Thoracic aorta (tissue), 2 donors: ENCODE measurements at places on chromosomes 7 and 10. TPM values are rescaled to one million over a fixed set of nuclear protein-coding genes. Genes with fewer than 3 reads are reported as not detected.

DNA sequence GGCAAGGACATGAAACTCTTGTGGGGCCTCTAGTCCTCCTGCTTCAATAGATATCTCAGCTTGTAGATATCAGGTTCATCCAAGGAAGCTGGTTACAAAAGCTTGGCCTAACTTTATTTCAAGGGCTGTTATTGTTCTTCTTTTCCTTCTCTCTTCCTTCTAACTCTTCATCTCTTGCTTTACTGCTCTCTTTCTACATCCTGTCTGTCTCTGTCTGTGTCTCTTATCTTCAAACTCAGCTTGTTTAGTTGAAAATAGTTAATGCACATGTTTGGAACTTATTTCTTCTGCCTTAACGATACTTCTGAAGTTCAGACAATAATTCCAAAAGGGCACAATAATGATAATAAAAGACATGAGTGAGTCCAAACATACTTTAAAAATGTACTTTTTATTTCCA is 393.9 kb downstream of the NXPH1 start:
- DNase-seq = no peak

DNA sequence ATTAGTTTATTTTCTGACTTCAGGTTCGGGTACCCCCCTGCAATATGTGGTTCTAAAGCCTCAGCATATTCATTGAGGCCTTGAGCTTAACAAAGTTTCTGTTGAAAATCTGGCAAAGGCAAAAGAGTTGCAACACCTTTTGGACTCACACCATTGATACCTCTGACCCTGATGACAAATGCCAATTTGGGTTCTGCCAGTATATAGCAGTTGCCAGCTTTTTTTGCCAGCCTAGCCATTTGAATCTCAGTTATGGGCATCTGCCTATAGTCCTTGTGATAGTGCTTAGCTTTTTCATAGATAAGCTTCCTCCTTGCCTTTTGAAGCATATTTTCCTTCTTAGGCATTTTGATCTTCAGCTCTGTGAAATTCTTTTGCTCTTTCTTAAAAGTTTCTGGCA is 31.9 kb downstream of the LIPJ start:
- DNase-seq = no peak

DNA sequence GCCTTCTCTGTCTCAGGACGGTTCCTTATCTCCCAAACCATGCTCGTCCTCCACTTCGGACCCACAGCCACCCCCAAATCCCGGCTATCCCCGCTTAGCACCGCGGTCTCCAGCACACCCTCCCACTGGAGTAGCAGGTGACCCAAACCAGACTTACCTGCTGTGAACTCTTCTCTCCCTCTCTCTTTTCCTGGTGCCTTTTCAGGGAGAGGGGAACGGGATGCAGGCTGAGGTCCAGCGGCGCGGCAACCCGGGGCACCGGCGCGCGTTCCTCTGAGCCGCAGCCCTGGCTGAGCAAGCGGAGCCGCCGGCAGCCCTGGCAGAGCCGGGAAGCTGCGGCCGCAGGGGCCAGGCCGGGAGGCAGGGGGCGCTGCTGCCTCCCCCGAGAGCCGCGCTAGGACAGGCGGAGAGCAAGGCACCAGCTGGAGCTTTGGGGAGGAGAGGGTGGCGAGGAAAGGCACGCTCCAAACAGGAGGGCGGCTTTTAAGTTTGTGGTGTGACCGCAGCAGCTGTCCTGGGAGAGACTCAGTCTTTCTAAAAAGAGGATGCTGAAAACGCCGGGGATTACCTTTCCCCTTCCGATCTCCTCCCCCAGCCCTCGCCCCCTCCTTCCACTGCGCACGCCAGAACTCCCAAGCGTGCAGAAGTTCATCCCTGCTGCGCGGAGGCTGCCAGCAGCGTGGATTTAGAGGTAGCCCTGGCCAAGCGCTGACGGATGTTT is at the start of gene SEMA3D:
SEMA3D (minus strand) TSS at position 536 of the 721 bp plus-strand sequence. CDS start 65,165 bp downstream, outside the sequence.
- peak; percentile 7 for DNase-seq

DNA sequence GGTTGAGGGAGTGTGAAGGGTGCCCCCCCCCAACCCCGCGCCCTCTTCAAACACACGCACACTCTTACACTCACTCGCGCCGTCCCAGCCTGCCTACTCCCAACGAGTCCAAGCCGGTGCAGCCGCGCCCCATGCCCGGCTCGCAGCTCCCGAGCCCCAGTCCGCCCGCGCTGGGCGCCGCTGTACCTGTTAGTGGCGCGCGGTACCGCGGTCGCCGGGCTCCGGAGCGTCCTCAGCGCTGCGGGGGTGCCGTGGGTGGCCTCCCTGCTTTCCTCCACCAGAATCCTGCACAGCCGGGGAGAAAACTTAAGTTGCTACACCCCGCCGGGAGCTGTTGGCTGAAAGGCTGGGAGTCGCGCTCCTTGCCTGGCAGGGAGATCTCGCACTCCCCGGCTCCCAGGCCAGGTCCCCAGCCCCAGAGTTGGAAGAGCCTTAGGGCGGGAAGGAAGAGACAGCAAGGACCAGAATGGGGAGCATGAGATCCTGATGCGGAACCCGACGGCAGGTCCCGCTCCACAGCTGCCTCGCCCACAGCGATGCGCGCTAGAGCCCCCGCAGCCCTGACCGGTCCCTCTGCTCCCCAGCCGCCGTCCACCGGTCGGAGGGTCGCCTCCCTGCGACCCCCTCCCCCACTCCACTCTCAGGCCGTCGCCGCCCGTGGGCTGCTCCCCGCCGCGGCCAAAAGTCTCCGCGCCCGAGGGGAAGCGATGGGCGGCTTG is 863 bp downstream of the ST8SIA6 start:
- no peak for DNase-seq

GRCh38 chr7:29033584-29033983 is 75.5 kb upstream of the TRIL start:
- DNase-seq = no peak

DNA sequence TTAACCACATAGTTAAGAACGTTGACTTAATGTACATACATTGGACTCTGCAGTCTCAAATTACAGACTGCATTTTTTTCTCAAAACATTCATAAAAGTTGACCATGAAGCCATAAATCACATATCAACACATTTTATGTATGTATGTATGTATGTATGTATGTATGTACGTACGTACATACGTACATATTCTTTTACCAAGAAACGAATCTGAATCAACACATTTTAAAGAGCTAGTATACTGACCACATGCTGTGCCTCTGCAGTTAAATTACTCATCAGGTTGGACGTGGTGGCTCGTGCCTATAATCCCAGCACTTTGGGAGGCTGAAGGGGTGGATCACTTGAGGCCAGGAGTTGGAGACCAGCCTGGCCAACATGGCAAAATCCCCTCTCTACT is 105.8 kb downstream of the GPR158 start:
- no peak for DNase-seq

DNA sequence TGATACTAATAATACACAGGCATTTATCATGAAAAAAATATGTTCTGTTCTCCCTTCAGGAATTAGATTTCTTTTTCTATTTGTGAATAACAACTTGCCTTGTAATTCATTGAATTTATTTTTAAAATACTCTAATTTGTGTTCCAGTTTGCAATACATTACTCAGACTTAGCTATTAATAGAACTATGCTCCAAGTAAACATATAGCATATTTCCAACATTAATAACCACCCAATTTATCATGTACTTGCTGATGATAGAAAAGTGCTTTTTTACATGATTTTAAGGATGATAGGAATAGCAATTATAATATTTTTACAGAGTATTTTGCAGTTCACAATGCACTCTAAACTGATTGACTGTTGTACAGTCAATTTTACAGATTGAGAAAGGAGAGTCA is 338.8 kb upstream of the SEMA3D start:
- no peak for DNase-seq

DNA sequence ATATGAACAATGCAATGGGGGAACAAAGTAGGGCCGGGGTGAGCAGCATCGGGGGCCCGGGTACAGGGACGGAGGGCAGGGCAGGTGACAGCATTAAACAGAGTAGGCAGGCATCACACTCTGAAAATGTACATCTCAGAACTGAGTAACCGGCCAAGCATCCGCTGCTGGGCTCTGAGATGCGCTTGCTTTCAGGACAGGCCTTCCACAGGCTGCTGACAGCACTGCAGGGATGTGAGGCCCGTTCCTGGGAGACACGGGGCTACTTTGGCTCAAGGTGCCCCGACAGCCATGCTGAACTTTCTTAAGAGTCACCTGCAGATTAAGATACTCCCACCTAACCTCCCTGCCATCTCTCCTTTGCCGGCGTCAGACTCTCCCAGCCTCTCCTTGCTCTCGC is 64.3 kb upstream of the FGFR2 start:
- no peak for DNase-seq

GRCh38 chr10:30974773-30975415 is 56.8 kb downstream of the ZNF438 start:
- no peak for DNase-seq

DNA sequence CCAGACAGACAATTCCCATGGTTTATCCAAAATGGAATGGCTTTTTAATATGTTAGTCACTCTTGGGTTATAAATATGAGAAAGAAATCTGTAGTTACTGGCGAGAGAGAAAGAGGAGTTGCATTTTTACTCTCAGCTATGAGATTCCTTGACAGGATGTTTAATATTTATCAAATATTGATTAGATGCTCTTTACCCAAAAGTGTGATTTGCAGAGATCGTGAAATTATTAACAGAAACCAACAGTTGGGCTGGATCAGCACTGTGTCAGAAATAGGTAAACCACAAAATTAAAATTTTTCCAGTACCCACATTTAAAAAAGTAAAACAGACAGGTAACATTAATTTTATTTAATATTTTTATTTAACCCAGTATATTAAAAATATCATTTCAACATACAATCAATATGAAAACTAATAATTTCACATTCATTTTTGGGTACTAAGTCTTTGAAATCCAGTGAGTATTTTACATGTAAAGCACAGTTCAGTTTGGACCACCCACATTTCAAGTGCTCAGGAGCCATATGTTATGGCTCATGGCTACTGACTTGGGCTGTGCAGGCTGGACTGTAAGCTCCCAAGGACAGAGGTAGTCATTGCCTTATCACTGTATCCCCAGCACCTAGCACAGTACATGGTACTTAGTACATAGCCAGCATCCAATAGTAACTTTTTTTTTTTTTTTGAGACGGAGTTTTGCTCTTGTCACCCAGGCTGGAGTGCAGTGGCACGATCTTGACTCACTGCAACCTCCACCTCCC is 42.5 kb downstream of the KLHDC10 start:
- DNase-seq = no peak

DNA sequence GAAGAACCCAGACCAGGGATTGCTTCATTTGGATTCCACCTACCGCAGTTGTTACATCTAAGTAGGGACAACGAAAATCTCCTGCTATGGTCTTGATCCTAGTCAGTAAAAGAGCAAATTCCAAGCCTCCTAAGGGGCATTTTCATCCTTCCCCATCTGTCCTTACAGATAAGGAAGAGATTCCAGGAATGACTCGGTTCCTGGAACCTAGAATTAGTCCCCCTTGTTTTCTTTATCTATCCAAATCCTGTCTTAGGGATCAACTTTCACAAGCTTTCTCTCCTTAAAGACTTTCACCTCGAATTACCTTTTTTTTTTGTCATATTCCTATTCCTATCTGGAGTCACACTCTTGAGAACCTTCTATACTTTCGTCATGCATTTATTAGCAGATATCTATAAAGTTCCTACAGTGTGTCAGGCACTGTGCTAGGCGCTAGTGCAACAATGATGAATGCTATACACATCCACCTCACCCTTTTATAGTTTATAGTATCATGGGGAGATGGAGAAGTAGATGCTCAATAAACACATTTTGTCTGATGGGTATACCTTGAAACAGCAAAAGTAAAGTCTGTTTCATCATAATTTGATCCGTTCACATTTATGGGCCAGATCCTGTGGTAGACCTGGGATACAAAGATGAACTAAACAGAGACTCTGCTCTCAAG is 39.2 kb downstream of the LAMB4 start:
- DNase-seq = no peak

DNA sequence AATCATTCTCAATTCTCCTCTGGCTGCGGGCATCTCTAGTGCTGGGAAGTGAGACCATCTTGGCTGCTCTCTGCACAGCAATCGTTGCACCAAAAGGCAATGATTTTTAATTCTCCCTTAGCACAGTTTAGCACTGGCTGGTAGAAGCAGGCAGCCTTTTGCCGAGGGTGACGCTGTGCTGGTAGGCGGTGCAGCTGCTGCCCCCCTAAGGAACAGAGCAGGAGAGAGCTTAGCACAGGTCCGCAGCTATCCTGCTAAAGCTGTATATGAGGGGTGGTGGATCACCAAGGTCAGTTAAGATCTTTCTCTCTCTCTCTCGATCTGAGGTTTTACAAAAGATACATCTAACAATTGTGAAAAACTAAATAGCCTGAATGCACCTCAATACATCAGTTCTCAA is 390.1 kb downstream of the GATA3 start:
- no peak for DNase-seq

The NRCAM gene
- total RNA-seq = 3.3 TPM

The HOXA13 gene
- total RNA-seq = not detected

The GIMAP6 gene
- 20.3 TPM for total RNA-seq

The HOXA6 gene
- total RNA-seq = not detected

The MSMB gene
- not detected for total RNA-seq
